ENCODE measurements at places on chromosomes 7 and 10. TPM values are rescaled to one million over a fixed set of nuclear protein-coding genes. Genes with fewer than 3 reads are reported as not detected.

The COL13A1 gene
- total RNA-seq = 8.5 TPM

DNA sequence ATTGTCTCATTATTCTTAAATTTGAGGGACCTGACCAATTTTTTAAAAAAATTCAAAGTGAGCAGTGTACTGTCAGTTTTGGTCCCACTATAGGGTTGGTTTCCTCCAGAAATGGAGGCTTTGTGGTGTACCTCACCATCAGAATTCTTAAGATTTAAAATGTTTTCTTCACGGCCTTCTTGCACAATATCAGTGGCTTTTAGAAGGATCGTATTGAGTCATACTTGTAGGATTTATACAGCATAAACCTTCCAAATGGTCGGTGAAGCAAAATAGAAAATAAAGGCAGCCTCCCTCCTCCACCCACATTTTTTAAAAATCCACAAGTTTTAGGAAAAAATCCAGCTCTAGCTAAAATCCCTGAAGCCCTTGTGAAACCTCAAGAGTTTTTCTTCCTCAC lies 126.4 kb downstream of the RNLS start:
- no peaks in the 10 kb centered on the region for H3K4me1 ChIP-seq
- no peak for DNase-seq
- no peaks in the 10 kb centered on the region for H3K36me3 ChIP-seq
- no peak overlapping the region for H3K27ac ChIP-seq

DNA sequence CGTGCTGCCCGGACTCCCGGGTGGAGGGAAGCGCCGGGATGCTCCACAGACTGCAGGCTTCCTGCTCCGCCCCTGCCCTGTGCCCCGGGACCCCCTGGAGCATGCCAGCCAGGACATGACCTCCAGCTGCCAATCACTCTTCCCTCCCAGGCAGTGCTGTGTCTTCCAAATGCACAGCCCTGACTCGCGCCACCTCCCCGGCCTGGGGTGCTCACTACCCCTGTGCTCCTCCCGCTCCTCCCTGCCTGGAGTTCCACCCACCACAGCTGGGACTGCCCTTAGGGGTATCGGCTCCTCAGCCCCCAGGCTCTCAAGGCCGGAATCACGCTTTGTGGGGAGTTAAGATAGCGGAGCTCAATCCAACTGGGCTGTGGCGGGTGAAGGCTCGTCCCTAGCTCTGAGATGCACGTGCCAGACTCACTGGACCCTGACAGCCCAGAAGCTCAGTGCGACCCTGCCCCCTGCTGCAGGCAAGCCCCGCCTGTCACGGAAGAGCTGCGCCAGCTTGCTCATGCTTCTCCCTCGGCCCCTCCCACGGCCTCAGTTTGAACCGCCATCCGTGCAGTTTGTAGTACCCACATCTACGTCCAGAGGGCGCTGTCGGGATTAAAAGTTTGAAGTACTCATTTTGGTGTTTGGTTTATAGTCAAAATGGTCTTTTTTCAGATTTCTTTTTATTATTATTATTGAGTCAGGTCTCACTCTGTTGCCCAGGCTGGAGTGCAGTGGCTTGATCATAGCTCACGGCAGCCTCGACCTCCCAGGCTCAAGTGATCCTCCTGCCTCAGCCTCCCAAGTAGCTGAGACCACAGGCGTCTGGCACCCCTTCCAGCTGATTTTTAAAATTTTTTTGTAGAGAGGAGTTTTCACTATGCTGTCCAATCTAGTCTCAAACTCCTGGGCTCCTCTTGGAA lies 142.5 kb upstream of the TCERG1L start:
- H3K27me3 ChIP-seq = peaks cover 2% of the 10 kb centered on the region
- DNase-seq = peak; percentile 79
- no peak overlapping the region for H3K27ac ChIP-seq
- H3K4me3 ChIP-seq = no peak overlapping the region
- peaks cover 4% of the 10 kb centered on the region for H3K36me3 ChIP-seq

GRCh38 chr7:87413951-87414793 lies 61.3 kb downstream of the ABCB4 start:
- DNase-seq = no peak
- no peak overlapping the region for H3K27ac ChIP-seq
- no peaks in the 10 kb centered on the region for H3K27me3 ChIP-seq
- H3K36me3 ChIP-seq = no peaks in the 10 kb centered on the region
- H3K4me3 ChIP-seq = no peak overlapping the region

GRCh38 chr7:90594751-90595317 lies 1.3 kb upstream of the CDK14 start:
- peak; percentile 41 for DNase-seq
- peak overlapping the region; percentile 96 for H3K4me3 ChIP-seq
- peaks cover 13% of the 10 kb centered on the region for H3K4me1 ChIP-seq
- no peaks in the 10 kb centered on the region for H3K36me3 ChIP-seq
- peak overlapping the region; percentile 72 for H3K27ac ChIP-seq

- H3K36me3 ChIP-seq = no peaks in the 10 kb centered on the region
- H3K27me3 ChIP-seq = peaks cover 7% of the 10 kb centered on the region
- no peak overlapping the region for H3K4me3 ChIP-seq
- H3K4me1 ChIP-seq = peaks cover 2% of the 10 kb centered on the region
- no peak overlapping the region for H3K27ac ChIP-seq
Measured at GRCh38 chr7:151923097-151923876, 33.0 kb upstream of the GALNTL5 start.

DNA sequence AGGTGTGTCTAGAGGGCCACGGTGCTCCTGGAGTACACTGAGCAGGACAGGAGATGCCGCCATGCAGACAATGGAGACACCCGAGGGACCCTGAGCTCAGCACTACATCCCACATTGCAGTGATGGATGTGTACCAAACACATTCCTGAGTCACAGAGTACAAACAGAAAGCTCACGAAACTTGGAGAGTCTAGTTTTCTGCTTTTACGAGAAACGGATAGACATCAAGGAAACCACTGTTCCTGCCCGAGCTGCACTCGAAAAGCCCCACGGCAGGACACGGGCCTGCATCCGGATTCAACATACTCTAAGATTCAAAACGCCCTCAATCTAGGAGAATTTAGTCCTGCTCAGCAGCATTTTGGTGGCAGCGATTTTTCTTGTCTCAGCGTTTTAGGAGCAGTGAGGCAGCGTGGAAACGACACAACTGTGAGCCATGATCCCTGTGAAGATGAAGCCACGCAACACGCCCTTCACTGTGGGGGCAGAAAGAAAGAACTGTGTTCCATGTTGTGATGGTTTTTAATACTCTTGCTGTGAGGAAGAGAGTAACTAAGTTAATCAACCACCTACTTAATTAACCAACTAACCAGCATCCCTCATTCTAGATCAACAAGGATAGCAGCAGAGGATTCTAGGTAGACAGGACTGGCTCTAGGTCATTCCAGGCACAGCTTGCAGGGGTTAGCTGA lies 3.2 kb downstream of the TNS3 start:
- H3K36me3 ChIP-seq = no peaks in the 10 kb centered on the region
- H3K4me1 ChIP-seq = peaks cover 8% of the 10 kb centered on the region

DNA sequence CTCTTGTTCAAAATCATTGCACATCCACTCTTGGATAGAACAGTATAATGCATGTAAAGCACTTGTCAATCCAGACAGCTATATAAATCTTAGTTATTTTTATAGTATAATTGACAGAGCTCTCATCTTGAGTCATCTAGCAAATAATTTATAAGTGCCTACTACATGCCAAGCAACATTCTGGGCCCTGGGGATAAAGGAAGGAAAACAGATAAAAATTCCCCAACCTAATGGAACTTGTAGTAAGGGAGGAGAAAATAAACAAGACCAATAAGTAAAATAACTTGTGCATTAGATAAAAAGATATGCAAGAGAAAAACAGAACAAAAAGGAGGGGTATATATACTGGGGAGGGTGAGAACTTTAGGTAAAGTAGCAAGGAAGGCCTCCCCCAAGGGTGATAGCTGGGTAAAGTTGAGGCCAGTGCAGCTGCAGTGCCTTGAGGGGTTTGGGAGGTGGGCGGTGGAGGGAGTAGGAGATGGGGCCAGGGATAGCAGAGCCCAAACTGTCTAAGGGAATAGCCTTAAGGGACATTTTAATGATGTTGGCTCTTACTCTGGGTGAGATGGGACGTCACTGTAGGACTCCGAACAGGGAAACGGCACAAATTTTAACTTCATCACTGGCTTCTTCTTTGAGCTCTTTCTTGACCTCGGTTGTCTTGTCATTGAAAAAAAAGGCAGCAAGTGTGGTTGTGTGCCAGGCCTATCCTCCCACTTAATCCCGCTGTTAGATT lies 79.3 kb upstream of the SEC61G start:
- H3K4me3 ChIP-seq = no peak overlapping the region
- H3K36me3 ChIP-seq = no peaks in the 10 kb centered on the region
- H3K27me3 ChIP-seq = no peaks in the 10 kb centered on the region
- DNase-seq = no peak
